ENCODE measurements at places on chromosomes 6 and 20.
A peak's percentile ranks its signal among the peaks of the same experiment; 100 is the strongest.

- DNase-seq: no peak
Measured at GRCh38 chr20:15496501-15497039, 1076.7 kb downstream of the KIF16B start.

GRCh38 chr20:62370807-62371587 is 3.9 kb upstream of the LAMA5 start:
- DNase-seq: no peak

DNA sequence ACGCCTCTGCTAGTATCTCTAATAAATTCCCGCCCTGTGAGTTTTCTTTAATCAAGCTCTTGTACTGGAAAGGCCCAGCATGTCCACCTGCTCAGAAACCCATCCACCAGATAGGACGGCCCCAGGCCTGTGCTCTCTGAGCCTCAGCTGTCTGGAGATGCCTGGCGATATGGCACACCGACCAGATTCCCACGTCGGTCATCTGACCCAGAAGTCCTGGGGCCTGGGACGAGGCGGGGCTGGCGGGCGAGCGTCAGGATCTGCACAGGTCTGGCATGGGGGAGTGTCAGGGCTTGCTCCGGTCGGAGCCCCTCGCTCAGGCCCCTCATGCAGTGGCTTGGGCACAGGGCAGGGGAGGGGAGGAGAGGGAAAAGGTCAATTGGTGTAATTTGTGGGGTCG is 10.2 kb downstream of the RNASET2 start:
- no peak for DNase-seq

DNA sequence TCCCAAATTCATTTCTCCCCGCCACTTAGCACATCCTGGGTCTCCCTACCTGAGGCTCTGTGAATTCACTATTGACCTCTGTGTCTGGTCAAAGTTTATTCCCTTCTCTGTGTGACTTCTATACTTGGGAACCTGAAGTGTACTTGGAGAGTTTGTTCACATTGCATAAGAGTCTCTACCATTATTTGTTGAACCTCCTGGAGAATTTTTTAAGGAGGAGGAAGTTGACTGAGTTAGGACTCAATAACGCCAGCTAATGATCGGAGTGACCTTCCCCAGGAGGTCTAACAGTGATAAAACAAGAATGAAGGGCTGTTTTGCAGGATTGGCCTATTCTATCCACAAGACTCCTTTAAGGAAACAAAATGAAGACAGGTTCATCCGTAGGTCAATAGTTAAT is 23.6 kb downstream of the STMND1 start:
- DNase-seq: no peak

DNA sequence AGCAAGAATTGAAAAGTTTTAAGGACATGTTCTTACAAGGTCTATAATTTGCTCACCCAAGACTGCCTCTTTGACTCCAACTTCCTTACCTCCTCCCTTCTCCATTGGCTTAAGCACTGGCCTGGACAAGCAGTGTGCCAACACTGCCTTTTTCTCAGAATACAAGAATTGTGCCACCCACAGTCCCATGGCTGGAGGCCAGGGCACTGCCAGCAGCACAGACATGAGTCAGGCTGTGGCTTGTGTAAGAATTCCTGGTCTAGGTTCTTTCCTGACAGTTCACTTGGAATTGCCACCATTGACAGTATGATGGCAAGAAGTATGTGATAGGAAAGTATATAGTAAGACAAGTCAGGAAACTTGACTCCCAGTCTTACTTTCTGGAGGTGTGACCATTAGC is 202.7 kb upstream of the MARCKS start:
- DNase-seq: peak; percentile 88
